DMS53 (cell line): ENCODE measurements at places on chromosomes 5 and 9.
A peak's percentile ranks its signal among the peaks of the same experiment; 100 is the strongest.

DNA sequence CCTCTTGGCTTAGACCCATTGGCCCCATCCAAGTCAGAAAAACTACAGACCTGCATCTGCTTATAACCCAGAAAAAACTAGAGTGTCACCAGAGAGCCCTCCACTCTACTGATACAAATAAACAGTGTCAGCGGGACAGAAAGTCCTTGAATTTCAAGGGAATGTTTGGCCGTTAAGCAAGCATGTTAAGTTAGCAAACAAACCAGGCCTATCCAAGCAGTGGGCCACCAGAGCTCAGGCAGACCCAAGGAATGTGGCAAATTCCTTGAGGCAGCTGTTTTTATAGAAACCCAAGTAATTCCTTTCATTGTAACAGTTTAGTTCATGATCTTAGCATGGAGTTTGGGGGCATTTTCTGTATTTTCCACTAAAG, 70.9 kb downstream of the PRLR start:
- peak; percentile 71 for DNase-seq

DNA sequence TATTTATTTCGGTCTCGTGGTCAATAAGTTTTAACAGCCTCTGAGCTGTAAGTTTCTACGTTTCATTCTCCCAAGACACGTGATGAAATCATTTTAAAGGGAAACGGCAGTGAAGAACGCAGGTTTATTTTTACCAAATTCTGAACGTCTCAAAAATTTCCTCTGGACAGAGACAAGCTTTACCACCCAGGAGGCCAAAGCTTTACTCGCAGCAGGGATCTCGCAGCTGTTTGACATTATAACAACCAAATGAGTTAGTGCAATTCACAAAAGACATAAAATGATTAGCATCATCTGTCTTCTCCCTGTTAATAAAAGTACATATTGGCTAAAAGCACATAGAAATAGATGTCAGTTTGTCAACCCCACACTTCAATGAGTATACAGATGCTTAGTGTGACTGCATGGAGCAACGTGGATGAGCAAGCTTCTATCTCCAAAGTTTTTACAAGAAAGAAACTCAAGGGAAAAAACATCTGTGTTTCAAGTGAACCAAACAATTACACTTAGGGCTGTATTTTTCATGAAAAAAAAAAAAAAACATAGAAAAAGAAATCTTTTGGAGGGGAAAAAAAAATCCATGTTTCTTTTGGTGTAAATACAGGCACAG, 2.5 kb downstream of the SEMA5A start:
- no peak for DNase-seq

- DNase-seq, result no peak
Observed at GRCh38 chr9:96177719-96178028, 124.3 kb downstream of the HSD17B3 start.

DNA sequence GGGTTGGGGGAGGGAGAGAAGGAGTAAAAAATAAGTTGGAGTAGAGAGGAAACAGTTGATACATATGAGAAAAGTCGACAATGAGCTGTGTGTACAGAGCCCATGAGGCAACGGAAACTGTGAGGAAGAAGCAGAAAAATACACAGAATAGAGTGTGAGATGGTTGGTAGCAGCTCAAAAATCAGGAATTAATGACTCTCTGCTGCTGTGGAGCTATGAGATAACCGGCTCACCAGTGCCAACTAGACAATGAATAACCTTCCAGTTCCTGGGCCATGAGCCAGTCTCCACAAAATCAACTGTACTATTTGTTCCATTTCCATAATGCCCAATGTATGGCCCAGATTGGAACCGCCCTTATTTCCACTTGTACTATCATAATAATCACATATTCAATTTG, 53.1 kb upstream of the NREP start:
- no peak for DNase-seq

- no peak for DNase-seq
Observed at GRCh38 chr5:102823441-102823874, 68.4 kb downstream of the PAM start.

- peak; percentile 44 for DNase-seq
Observed at GRCh38 chr9:124478354-124478753, 28.1 kb downstream of the ADGRD2 start.

DNA sequence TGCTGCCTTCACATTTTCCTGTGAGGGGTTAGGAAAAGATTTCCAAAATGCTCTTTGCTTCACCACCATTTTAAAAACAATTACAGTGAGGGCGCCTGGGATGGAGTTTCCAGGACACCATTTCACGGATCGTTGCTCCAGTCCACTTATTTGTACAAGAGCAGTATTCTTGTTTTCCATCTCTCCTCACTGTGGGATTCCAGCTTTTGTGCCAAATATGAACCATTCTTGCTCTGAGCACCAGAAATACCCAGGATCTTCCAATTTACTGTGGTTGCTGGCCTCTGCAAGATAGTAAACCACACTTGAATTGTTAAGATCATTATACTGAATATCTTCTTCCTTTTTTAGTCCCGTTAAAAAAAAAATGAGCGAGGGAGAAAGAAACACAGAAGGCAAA, 899.5 kb downstream of the TLE1 start:
- DNase-seq, result no peak

- DNase-seq, result no peak
Observed at GRCh38 chr5:197892-198489, 6.7 kb downstream of the LRRC14B start.

DNA sequence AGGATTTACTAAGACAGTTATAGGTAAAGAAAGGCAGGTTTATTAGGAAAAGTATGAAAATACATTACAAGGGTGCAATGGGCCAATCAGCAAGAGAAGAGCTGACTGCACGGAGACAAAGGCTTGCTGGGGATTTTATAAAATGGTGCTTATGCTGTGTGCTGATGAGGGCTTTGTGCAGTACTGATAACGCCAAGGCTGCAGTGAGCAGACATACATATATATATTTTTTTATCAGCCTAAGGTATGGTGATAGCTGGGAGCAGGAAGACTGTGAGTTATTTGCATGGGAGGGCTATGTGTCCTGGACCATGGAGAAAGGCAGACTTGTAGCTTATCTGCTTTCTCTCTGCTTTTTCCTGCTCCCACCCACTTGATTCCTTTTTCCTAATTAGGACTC, 208.1 kb upstream of the ACTBL2 start:
- DNase-seq, result no peak

GRCh38 chr5:45260292-45260691, 435.9 kb downstream of the HCN1 start:
- DNase-seq, result no peak

GRCh38 chr5:153964191-153964879, 74.4 kb downstream of the FAM114A2 start:
- no peak for DNase-seq

- DNase-seq, result peak; percentile 92
Observed at GRCh38 chr5:1294206-1294834, 548 bp downstream of the TERT start.

- DNase-seq, result no peak
Observed at GRCh38 chr9:68522131-68522530, 18.6 kb downstream of the TMEM252 start.

DNA sequence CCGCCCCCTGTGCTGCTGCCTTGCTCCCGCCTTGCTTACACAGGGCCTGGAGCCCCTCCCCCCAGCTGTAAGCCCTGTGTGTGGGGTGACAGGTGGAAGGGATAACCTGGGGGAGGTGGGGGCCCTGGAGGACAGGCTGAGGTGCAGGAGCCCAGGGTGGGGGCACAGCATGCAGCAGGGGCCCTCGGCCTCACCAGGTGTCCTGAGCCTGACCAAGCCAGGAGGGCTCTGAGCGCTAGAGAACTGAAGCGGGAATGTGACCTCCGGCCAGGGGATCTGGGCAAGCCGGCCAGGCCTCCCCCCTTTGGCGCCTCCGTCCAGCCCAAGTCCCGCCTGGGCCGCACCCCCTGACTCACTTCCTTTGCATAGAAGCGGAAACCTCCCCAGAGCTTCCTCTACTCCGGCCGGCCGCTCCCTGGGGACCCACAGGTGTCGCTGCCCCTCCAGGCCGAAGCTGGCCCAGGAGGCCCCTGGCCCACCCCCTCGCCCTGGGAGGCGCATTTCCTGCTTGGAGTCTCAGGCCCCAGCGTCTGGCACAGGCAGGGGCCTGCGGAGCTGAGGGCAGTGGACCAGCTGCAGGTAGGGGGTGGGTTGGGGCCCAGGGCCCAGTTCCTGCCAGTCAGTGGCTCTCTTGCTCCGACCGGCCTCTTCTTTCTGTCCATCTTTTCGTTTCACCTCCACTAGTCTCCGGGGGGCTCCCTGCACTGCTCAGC, at the start of gene TOR4A:
TOR4A (plus strand) TSS at position 398 of the 713 bp plus-strand sequence. CDS start 964 bp downstream, outside the sequence.
- no peak for DNase-seq

GRCh38 chr9:136847826-136848392, 1.3 kb upstream of the PHPT1 start:
- DNase-seq, result peak; percentile 97

DNA sequence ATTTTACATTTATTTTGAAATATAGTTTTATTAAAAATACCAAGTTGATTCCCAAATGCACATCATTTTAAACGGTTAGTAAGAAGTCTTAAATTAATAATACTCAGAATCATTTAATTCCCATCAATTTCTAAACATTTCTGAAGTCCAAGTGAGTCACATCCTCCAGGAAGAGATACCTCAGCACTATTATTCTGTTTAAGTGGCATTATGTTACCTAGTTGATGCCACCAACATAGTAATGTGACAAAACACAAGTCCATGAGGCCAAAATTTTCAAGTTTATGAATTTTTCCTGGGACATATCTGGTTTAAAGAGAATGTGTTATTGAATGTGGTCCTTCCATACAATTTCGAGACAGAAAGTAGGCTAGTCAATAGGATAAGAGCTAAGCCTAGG, 1348.3 kb upstream of the CDH9 start:
- DNase-seq, result peak; percentile 24

- DNase-seq, result no peak
Observed at GRCh38 chr5:149261246-149261645, 10.4 kb upstream of the AFAP1L1 start.

DNA sequence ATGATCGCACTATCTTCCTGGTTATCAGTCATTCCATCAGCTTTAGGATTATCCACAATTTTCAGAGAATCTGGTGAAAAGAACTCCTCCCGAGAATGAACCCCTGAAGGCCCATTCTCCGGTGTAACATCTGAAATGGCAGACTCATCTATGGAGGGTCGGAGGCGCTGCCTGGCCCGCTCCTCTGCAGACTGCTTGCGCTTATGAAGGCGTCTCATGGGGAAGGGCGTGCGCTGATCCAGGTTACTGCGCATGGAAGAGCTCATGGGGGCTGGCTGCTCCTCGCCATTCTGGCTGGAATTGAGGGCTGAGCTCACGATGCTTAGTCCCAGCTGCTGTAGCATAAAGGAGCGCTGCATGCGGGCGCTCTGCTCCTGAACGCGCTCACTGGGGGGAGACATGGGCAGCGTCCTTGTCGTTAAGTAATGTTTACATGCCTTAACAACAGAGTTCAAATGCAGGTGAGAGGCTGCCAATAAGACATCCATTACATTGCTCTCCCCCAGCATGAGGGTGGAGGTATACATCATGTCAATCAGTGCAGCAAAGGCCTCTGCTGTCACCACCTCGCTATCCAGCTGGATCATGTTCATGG, 19.4 kb downstream of the GRHPR start:
- DNase-seq, result no peak

GRCh38 chr5:71937921-71938698, 169.2 kb upstream of the MAP1B start:
- peak; percentile 85 for DNase-seq

DNA sequence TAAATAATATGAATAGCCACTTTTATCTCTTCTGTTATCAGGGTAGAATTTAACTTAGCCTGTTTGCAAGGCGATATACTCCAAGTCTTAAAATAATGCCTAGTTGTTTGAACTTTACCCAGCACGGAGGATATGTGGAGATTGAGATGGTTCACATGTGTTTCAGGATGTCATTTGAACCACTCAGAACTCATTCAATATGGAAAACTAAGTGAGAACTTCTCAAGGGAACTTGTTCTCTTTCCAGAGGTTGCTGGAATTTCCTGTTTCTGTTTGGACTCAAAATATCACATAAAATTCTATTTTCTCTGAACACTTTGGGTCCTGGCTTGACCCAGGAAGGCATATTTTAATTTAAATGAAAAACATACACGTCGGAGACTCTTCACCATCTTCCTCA, 139.1 kb upstream of the MYO10 start:
- DNase-seq, result no peak

DNA sequence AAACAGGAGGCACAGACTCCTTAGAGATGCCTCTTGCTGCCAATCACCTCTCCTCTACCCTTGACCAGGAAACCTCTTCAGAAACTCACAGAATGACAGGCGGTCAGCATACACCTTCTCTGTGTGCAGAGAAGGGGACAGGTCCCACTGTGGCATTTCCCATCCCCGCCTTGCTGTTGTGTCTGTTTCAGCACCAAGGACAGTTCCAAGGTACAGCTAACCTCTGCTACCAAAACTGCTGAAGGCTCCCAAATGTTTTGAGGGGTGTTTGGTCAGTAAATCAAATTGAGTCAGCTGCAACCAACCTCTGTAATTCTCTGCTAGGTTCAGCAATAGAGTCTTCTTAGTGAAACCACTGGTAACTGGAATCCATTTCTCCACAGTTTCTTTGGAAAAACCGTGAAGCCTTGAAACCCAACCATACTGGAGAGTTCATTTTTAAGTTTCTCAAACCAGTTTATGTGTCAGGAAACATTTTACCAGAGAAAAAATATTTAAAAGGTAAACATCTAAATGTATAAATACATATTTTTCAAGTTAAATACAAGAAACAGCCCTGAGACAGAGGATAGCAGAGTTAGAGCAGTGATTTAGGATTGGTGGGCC, 122.0 kb downstream of the DRD1 start:
- peak; percentile 45 for DNase-seq

DNA sequence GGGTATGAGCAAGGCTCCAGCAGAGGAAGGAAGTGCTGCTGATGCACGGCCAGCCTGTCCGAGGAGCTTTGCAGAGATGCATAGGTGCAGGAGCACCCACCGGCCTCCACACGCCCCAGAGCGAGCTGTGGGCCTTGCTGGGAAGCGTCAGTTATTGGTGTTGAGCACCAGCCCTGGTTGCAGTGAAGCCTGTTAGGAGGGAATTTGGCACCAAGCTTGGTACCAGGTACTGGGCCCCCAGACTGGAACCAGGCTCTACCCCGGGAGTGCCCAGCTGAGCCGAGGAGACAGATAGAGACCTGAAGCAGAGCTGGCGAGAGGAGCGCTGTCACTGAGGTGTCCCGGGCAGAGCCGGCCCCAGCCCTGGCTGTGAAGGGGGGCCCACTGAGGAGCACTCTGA, 5.2 kb downstream of the TCF7 start:
- no peak for DNase-seq

- DNase-seq, result no peak
Observed at GRCh38 chr9:14538526-14538925, 154.7 kb downstream of the ZDHHC21 start.
